ENCODE measurements at places on chromosomes 3 and 15.

GRCh38 chr15:87965304-87965703 lies 291.2 kb downstream of the NTRK3 start:
- no peak for DNase-seq

GRCh38 chr3:133837487-133838295 lies 32.1 kb downstream of the SRPRB start:
- DNase-seq, result no peak

DNA sequence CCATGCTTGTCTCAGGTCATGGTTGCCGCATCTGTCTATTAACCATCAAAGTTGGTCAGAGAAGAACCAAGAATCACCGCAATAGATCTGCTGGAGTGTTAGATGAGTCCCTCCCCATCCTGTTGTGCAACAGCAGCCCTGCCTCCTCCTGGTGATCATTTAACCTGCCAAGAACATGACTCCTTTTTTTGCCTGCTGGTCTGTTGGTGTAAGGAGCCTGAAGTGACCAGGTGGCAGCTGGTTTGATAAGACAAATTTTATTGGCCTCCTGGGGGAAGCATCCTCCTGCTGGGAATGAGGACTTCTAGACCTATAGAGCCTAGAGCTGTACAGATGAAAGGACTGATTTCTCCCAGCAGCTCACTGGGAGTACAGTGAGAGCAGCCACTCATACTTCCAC lies 43.5 kb upstream of the RAF1 start:
- DNase-seq, result no peak

DNA sequence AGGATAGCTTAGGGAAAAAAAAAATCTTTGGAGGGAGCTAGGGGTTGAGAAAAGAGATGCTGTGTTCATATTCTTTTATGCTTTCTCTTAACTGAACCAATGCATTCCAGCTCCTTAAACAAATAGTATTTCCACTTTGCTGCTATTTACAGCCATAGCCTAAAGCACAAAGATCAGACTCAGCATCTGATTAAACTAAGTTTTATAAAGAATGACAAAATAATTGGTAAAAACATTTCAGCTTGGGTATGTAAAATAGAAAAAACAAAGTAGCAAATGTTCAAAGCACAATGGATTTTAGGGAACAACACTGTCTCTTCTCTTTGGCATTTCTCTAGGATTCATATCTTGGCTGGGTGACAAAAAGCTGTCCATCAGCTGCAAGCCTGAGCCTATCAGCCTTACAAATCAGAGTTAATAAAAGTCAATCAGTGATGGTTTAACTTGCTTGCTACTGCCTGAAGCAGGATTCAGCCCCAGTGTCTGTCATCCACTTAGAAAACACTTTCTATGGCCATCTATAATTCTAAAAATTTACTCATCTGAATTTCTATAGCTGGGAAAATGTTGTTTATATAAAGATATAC lies 232.1 kb upstream of the CDIN1 start:
- DNase-seq, result no peak

GRCh38 chr3:7710284-7710683 lies 791.3 kb upstream of the LMCD1 start:
- no peak for DNase-seq

- no peak for DNase-seq
Measured at GRCh38 chr3:71447803-71448202, 135.7 kb downstream of the FOXP1 start.

DNA sequence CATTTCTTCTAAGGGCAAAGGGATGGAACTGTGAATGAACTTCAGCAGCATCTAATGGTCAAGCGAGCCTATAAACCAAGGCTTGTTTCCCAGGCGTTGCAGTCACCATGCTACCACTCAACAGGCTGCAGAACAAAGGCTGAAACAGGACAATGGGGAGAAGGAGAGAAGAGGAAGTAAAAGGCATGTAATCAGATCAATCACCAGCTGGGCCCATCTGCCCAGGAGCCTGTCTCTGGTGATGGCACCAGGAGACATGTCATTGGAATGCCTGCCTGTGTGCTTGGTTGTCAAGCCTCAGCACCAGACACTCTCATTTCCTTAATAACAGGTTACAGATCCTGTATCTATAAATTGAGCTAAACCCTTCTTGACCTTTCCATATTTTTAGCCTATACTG lies 81.7 kb upstream of the UMPS start:
- no peak for DNase-seq

DNA sequence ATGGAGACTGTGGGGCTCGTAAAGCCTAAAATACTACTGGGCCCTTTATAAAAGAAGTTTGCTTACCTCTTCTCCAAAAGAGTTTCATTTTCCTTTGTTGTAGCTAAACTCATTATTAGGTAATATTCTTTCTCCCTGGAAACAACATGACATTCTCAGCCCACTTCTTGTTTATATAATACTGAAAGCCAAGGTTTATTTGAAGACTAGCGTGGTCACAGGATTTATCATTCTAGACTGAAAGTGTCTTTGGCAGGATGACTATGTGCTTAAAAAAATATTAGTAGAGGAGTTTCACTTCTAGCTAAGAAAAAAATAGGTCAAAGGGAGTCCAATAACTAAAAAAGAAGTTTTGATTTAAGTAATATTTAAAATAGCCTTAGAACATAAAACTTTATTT lies 1085.2 kb upstream of the CADM2 start:
- DNase-seq, result no peak

DNA sequence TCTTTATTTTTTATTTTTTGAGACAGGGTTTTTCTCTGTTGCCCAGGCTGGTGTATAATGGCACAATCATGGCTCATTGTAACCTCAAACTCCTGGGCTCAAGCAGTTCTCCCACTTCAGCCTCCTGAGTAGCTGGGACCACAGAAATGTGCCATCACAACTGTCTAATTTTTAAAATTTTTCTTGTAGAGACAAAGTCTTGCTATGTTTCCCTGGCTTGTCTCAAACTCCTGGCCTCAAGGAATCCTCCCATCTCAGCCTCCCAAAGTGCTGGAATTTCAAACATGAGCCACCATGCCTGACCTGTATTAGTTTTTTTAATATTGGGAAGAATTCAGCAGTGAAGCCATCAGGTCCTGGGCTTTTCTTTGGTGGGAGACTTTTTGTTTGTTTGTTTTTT lies 13.6 kb upstream of the CLDN11 start:
- DNase-seq, result no peak

DNA sequence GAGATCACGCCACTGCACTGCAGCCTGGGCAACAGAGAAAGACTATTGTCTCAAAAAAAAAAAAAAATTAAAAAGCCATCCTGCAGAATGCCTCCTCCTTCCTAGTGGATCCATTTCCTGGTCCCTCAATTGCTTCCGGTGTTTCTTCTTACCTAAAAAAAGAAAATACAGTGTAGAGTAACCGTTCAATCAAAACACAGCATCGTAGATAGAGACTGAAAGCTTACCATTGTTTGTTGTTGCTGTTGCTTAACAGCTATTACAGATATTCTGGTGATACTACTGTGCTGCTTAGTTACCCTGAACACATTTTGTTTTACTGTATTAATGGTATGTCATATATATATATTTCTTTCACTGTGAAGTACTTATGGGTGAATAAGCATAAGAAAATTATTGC lies 105.5 kb upstream of the LRRFIP2 start:
- DNase-seq, result no peak

GRCh38 chr3:108936924-108937689 lies 16.6 kb downstream of the GUCA1C start:
- DNase-seq, result no peak

DNA sequence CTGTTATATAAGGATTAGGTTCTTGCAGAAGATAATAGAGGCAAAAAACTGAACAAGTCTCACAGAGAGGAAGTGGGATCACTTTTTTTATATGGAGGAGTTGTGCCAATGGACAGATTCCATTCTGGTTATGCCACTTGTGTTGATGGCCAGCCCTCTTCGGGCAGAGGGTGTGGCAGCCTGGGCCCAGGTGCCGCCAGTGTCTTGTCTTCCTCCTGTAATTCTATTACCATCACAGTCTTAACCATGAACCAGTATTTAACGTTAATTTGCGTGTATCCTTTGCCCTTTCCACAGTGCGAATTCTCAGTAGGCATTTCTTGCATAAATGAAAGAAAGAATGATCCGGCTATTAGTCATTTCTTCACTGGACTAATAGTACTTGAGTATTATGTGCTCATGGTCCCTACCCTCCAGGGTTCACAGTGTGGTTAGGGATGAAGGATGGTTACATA lies 7.0 kb upstream of the USP4 start:
- no peak for DNase-seq

- DNase-seq, result no peak
Measured at GRCh38 chr3:39434574-39434973, 28.1 kb downstream of the RPSA start.

DNA sequence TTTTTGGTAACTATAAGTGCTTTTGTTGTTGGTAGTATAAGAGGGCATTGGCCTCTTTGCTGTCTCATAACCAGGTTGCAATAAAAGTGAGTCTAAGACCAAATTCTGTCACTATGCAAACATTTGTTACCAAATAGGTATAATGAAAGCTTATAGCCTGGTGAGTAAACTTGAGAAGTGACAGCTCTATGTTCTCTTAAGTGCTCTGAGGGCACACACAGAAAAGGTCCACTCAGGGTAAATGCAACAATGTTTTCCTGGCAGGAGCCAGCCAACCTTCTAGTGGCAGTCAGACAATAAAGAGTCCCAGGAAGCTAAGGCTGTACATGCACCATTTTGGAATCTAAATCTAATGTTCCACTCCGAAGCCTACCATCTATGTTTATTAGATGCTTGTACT lies 262.1 kb upstream of the TGFBR2 start:
- DNase-seq, result no peak

DNA sequence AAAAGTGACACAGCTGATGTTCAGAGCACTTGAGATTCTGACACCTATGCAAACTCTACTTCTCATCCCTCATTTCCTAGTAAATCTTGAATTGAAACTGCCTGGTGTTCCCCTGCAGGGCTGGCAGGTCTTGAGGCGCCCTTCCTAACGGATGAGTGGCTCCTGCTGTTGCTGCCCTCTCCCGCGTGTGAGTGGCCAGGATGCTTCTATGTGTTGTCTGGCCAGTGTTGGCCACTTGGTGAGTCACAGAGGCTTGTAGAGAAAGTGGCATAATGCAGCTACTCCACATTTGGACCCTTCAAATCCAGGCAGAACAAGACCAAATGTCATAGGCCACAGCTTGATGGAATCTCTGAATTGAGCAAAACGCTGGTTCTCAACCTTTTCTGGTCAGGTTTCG lies 63.6 kb downstream of the MOBP start:
- DNase-seq, result no peak

- no peak for DNase-seq
Measured at GRCh38 chr3:106643684-106644161, 733.5 kb upstream of the CCDC54 start.

Measured in activated CD8-positive, alpha-beta memory T cell treated with anti-CD3 and anti-CD28 coated beads for 1 hour (primary cell).